ENCODE measurements at places on chromosomes 1 and 21.
A peak's percentile ranks its signal among the peaks of the same experiment; 100 is the strongest.

DNA sequence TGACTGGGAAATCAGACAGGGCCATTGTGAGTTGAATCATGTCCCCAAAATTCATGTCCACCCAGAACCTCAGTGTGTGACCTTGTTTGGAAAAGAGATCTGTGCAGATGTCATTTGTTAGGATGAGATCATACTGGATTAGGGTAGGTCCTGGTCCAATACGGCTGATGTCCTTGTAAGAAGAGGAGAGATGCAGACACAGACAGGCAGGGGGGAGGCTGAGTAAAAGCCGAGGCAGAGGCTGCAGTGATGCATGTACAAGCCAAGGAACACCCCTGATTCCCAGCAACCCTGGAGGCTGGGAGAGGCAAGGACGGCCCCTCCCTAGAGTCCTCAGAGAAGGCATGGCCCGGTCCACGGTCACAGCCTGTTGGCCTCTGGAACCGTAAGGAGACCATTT is 15.9 kb upstream of the NPPB start:
- peak; percentile 33 for DNase-seq

DNA sequence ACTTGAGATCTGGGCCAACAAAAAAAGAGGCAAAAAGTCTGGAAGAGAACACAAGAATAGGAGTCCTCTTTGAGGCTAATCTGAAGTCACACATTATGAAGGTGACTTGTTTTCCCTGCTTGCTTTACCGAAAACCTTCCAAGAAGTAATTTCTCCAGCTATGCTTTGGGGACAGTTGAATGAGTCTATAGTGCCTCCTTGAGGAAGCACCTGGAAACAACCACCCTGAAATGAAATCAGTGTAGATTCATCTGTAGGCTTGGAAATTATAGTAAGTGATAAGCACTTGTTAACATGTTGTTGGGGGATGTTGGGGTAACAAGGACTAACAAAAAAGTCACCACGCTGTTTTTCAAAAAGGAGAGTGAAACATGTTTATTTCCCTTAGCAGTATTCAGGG is 23.4 kb upstream of the RPTN start:
- DNase-seq, result no peak

GRCh38 chr1:157844089-157844830 is 2.7 kb upstream of the CD5L start:
- no peak for DNase-seq

DNA sequence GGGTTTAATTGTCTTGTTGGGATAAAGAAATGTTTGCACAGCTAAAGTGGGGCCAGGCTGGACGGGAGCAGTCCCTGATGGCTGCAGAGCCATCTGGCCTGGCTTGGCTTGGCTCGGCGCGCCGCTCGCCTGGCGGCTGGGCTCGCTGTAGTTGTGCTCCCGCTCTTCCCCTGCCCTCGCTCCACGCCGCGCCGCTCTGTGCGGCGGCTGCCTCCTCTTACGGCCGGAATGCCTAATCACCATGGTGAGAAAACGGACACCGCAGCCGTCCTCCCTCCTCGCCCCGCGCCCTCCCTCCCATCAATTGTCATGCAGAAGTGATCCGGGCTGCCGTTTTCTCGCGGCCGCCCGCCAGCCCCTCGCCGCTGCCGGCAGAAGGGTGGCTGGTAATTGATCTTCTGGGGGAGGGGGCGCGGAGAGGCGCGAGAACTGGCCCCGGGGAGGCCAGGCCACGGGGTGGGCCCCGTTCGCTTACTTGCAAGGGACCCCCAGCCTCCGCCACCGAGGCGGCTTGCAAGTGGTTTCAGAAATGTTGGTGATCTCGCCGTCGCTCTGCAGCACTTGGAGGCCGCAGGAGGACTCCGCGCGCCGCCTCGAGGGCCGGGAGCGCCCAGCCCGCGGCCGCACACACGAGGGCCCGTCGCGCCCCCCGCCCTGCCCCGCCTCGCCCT is 12.4 kb downstream of the RNF220 start:
- no peak for DNase-seq

- DNase-seq, result peak; percentile 13
Measured at GRCh38 chr21:14520535-14520934, 25.6 kb downstream of the SAMSN1 start.

DNA sequence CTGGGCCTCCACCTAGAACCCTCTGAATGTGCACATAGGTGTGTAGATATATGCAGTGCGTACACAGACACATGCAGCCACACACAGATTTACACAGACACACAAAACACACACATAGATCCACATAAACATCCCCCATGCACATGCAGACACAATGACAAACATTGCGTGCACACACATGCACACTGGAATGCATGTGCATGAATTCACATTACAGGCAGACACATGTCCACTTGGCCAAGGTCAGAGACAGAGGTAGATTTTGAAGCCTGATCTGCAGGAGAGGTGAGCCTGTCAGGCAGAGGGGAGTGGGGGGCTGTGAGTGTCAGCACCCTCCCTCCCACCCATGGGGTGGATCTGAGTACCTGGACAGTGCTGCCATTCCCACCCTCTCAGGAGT is 338.5 kb downstream of the PTPRU start:
- no peak for DNase-seq

GRCh38 chr1:13469343-13469742 is 44.5 kb downstream of the LRRC38 start:
- no peak for DNase-seq

DNA sequence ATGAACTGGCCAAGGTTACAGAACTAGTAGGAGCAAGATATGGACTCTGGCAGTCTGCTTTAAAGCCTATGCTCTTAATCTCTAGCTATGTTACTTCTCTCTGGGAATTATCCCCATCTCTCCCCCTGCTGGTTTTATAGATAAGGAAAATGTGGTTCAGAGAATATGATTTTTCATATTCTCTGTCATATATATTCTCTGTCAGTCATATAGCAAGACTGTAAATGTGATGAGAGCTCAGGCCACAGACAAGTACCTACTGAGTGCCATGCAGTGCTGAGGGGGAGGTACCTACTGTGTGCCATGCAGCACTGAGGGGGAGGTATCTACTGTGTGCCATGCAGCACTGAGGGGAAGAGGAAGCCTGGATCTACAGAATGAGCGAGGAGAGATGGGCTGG is 220.3 kb upstream of the FGGY start:
- DNase-seq, result no peak

DNA sequence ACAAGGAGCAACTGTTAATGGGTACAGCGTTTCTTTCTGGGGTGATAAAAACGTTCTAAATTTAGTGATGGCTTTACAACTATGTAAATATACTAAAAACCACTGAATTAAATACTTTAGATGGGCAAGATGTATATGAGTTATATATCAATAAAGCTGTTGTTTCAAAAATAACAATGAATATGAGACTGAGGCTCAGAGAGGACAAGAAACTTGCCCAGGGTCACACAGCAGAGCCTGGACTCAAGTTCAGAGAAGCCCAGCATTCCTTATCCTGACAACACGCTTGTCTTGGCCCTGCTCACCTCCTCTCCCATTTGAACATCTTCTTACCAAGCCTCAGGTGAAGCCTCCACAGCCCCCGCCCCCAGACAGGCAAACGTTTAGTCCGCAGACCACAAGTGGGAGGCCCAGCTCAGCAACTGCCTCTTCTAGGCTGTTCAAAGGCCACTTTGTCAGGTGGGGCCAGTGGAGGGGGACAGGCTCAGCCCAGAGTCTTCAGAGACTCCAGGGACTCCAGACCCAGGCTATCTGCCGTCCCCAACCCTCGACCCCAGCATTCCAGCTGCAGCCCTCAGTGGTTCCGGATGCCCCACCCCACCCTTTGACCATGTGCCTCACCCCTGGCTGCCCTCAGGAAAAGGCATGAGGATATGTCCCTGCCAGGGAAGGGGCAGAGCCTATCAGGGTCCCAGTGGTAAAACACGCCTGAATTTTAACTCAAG is 17.9 kb downstream of the SDC3 start:
- no peak for DNase-seq

DNA sequence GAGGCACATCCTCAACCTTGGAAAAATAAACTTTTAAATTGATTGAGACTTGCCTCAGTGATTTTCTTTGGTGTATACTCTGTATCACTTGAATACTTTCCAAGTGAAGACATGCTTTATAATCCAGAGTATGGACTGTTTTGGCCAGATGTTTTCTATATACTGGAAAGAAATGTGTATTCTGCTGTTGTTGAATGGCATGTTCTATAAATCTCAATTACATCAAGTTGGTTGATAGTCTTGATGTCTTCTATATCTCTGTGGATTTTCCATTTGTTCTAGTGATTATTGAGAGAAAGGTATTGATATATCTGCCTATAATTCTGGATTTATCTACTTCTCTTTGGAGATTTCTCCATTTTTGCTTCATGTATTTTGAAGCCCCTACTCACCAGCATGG is 37.5 kb downstream of the EBNA1BP2 start:
- DNase-seq, result no peak

DNA sequence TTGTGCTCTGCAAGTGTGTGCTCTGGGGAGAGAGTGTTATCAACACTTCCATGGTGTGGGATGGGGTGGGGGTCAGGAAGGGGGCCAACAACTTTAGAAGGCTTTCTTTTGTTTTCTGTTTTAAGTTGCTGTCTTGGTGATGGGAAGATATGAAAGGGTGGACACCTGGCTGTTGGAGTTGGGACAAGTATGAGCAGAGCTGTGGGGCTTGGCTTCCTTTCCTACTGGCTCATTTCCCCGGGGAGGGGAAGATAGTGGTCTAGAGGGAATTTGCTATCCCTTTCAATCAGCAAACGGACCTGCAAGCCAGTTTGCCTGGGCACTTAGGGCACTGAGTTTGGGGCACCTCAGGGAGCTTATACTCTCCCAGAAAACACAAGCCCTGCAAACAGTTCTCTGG is 19.2 kb downstream of the IER5 start:
- no peak for DNase-seq

DNA sequence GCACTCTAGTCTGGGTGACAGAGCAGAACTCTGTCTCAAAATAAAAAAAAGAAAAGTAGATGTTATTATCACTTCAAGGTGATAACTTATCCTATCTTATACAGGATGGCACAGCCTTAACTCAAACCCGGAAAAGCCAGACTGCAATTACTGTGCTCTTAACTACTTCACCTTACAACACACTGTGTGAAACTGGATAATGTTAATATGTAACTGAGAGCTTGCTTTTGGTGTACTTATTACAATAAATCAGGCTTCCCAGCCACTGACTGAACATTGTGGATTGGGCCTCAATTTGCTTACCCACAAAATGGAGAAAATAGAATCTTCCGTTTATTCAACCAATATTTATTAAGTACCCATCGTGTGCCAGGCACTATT is 1.4 kb downstream of the ORC1 start:
- DNase-seq, result no peak

GRCh38 chr1:39977202-39977601 is 22.3 kb downstream of the MFSD2A start:
- DNase-seq, result no peak

- no peak for DNase-seq
Measured at GRCh38 chr1:169046671-169047070, 59.8 kb upstream of the ATP1B1 start.

DNA sequence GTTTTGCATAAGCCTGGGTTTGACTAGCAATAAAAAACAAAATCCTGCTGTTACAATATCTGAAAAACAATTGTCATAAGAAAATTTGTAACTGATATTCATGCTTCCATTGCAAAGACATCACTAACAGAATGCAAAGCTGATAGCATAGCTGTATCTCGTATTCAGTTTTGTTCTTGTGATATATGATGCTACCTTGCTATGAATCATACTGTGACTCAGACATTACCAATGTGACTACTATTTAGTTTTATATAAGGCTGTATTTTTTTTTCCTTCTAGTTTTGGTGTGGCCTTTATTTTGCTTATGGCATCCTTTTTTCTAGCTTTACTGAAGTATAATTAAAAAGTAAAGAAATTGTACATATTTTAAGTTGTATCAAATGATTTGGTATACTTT is 1381.8 kb downstream of the MRPL39 start:
- DNase-seq, result no peak

Measured in gastrocnemius medialis (tissue), 4 donors.